ENCODE measurements at places on chromosomes 1 and 21.

- DNase-seq: no peak
Measured at GRCh38 chr21:44522753-44523204, 17.2 kb downstream of the KRTAP10-1 start.

DNA sequence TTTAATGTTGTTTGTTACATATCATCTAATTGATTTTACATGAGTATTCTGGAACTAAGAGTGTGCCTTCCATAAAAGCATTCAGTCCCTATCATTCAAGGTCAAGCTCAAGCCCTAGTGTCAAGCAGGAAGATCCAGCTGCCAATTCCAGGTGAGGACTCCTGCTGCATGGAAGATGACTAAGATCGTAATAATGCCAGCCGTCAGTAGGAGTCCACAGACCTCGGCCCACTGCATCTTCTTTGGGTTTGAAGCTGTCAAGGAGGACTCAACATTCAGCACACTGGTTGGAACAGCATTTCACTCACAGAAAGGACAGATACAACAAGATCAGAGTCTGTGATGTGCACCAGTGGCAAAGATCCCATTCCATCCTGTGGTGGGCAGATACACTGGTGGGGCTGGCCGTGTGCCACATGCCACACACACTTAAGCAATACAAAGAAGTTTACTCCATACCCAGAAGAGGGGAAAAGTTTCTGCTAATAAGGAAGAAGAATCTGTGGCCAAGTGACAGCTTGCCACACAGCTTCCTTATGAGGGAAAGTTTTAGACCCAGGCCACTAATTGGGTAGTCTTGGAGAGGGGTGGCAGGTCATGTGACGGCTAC lies 160.4 kb downstream of the PIK3R3 start:
- DNase-seq: no peak

DNA sequence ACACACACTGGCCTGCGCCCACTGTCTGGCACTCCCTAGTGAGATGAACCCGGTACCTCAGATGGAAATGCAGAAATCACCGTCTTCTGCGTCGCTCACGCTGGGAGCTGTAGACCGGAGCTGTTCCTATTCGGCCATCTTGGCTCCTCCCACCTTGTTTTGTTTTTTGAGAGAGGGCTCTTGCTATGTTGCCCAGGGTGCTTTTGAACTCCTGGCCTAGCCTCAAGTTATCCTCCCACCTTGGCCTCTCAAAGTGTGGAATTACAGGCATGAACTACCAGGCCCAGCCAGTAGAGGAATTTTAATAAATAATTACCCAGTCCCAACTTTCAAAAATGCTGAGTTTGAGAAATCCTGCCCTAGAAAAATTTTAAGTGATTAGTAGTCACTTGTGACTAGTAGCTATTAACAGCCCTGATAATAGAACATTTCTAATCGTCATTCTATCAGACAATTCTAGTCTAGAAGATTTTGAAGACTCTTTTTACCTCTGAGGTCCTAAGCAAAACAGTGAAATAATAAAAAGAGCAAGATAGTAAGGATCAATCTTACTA lies 30.9 kb upstream of the SLC35D1 start:
- no peak for DNase-seq

- DNase-seq: no peak
Measured at GRCh38 chr1:227002531-227003049, 62.5 kb downstream of the COQ8A start.

- no peak for DNase-seq
Measured at GRCh38 chr1:3543076-3544039, 68.0 kb downstream of the MEGF6 start.

DNA sequence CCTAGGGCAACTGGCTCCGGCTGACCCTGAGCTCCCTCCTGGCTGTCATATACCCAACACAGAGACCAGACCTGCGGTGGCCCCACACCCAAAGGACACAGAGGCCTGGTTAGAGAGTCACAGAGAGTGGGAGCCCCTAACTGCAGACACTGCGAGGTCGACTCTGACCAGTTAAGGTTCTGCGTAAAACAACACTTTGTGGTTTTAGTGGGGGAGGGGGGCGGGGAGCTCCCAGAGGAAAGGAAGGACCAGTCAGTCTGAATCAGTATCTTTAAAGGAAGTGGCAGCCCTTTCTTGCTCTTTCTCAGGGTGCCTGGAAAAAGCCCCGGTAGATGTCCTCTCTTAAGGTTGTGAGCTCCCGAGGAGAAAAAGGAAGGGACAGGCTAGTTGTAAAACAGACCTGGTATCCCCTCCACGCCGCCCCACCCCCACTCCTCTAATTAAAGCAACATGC lies 2.4 kb downstream of the SSBP3 start:
- DNase-seq: no peak

DNA sequence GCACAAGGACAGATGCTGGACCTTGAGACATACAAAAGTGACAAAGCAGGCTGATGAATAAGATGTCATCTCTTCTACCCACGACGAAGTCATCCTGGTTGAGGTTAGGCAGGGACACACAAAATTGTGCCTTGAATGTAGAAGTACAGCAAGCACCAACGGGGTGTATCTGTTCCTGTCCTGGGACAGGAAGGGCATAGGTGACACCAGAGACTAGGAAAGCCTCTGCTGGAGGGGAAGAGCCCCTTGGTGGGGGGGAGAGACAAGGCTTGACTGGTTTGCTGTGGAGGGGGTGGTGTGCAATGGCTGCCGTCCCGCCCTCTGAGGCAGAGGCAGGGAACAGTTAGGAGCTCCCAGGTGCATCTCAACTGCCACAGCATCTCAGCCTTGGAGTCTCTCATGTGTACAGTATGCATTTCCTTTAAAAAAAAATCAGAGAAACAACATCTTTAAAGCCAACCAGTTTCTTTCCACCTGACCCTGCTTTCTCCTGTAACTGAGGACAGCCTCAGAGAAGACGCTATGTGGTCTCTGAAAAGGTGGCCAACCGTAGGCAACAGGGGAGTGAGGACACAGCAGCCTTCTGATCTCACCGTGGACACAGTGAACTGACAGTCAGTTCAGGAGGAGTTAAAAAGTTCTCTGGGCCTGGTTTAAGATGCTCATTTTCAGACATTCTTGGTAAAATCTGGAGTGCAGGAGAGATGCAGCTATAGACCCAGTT lies 17.7 kb upstream of the GFI1 start:
- no peak for DNase-seq

- no peak for DNase-seq
Measured at GRCh38 chr1:17640393-17640792, 100.9 kb downstream of the ARHGEF10L start.

GRCh38 chr1:182649041-182649440 lies 35.3 kb downstream of the RGS8 start:
- DNase-seq: no peak

- DNase-seq: no peak
Measured at GRCh38 chr1:53316766-53317581, 10.9 kb downstream of the LRP8 start.

DNA sequence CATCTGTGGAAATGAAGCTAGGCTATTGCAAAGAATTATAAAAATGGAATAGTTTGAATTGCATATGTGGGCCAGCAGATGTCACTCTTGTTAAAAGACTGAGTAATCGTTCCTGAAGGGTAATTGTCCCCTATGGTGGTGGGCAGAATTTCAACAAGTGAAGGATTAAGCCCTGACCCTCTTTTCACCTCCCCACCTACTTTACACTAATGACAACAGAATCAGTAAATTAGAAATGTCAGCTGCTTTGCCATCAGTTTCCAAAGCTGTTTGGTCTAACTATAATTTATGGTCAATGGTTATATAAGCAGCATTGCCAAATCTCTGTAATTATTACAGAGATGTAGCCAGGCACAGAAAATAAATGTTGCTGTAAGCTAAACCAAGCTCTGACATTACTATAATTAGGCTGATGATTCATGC lies 898.6 kb downstream of the AMY1C start:
- no peak for DNase-seq

DNA sequence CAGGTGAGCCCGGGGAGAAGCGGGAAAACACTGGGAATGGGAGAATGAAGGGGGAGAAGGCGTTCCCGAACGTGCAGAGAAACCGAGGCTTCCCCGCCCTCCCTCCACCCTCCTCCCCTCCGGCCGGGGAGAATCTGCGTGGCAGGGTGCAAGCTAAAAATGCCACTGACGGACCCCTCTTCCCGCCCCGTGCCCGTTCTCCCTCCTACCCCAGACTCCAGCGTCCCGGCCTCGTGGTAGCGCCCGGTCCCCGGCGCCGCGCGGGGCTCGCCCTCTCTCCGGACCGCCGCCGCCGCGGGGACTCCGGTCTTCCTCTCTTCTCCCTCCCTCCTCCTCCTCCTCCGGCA lies 81.6 kb upstream of the AK4 start:
- no peak for DNase-seq

DNA sequence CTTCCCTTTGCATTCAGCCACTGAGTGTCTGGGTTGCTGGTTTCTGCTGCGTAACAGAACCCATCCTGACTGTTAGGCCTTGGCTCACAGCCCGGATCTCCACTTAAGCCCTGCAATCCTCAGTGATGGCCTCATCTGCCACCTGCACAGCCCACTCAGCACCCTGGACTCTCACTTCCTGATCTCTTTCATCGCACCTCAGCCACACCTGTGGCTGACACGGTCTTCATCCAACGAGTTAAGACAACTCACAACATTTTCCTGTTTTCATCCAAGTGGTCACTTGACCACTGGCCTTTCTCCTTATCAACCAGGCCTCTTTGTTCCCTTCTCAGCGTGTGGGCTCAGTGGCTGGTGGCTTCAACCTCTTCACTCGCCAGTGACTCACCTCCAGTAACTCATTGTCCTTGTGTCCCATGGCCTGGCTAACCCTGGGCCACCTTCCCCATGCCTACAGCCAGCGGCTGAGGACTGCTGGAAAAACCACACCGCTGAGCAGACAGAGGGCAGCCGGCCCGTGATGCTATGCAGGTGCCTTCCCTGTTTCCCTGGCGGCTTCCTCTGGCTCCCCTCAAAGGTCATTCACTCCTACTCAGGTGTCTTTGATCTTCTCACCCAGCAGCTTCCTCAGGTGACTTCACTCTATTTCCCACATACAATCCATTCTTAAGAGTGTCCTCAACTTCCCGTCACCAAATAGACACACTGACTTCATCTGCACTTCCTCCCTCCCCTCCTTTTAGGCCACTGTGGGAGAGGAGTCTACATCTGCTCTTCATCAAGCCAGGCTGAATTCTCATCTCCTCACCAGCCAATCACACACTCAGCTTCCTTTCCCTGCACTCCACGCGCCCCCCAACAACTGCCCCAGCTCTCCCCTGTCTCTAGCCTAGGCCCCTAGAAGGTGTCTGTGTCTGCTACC lies 19.9 kb upstream of the EDN2 start:
- DNase-seq: no peak

GRCh38 chr21:34126691-34127090 lies 53.3 kb downstream of the MRPS6 start:
- no peak for DNase-seq

DNA sequence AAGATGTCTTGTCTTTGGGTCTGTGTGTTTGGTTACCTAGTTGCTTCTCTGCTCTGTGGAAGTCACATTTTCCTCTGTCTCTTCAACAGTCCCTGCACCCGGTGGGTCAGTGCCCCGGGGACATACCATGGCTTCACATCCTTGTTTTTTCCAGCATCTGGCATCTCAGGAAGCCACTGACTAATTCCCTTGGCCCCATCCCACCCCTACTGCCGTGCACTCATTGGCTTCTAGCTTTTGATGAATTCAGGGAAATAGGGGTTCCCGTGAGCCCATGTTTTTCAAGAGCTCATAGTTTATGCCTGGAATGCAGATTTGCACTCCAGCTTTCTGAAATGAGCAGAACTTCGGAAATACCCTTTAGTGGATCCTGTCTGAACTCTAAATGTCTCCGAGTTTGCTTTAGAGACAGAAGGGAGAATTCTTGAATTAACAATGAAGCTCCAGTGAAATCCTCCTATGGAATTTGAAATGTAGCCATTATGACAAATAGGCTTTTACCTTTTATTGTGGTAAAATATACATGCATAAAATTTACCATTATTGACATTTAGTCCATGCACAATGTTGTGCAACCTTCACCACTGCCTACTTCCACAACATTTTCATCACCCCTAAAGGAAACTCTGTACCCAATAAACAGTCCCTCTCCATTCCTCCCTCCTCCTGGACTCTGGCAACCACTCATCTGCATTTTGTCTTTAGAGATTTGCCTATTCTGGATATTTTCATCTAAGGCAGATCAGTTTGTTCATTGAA lies 67.5 kb downstream of the CLIC6 start:
- DNase-seq: no peak

- no peak for DNase-seq
Measured at GRCh38 chr21:20108976-20109540, 889.2 kb upstream of the NCAM2 start.

DNA sequence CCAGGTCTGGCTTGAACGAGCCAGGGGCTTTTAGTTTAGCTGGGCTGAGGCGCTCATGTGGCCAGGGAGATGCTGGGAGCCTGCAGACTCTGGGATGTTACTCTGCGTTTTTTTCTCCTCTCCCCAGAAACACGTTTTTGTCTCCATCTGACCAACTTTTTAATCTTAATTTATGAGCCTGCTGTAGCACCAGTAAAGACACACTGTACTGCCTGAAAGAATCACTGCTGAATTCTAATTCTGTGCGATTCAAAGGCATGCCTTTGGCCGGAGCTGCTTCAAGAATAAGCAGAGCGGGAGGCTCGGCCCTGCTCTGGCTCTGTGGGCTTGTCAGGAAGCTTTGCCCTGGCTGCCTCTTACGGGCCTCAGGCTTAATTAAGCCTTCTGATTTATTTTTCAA lies 129.5 kb downstream of the CAMTA1 start:
- DNase-seq: no peak

DNA sequence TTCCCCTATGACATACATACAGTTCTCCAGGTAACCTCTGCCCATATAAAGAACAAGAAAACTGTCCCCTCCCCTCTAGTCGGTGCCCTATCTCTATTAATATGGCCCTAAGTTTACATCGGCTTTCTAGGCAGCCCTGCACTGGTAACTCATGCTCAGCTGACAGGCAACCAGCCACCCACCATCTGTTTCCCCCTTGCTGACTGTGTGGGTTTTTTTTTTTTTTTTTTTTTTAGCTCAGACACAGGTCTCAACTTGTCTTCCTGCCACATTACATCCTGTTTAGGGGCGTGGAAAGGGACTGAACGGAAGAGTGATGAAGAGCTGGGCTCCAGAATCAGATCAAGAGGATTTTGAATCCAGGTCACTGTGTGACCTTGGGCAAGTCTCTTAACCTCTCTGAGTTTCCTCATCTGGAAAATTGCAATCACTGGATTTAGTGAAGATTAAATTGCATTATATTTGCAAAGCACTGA lies 14.0 kb downstream of the LAPTM5 start:
- DNase-seq: no peak

- DNase-seq: no peak
Measured at GRCh38 chr1:33374336-33375105, 53.6 kb upstream of the A3GALT2 start.

DNA sequence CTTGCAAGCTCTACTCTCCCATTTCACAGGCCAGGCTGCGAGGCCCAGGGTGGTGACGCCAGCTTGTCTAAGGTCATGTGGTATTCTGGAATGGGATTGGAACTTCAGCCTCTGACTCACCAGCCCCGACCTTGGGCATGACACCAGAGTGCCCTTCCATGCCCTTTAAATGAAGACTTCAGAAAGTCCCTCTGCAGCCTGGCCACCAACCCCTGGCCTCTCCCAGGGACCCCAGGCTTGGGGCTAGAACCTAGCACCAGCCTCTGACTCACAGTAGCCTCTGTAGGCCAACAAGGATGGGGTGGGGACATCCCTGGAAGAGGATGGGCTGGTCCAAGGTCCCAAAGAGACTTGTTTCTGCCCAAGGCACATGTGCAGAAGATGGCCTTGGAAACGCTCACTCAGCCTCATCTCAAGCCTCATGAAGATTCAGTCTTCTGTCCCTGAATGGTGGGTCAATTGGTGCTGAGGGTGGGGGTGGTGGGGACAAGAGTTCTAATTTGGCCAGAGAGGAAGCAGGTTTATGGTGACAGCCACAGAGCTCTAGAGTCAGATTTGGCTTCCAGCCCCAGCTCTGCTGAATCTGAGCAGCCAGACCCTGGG lies 36.1 kb upstream of the RUNX3 start:
- no peak for DNase-seq

Data from NCI-H187 (cell line).